Fibroblast of mammary gland (primary cell): ENCODE measurements at places on chromosomes 5 and 9.

GRCh38 chr5:74293182-74293581, 347.3 kb downstream of the ENC1 start:
- no peak for DNase-seq

DNA sequence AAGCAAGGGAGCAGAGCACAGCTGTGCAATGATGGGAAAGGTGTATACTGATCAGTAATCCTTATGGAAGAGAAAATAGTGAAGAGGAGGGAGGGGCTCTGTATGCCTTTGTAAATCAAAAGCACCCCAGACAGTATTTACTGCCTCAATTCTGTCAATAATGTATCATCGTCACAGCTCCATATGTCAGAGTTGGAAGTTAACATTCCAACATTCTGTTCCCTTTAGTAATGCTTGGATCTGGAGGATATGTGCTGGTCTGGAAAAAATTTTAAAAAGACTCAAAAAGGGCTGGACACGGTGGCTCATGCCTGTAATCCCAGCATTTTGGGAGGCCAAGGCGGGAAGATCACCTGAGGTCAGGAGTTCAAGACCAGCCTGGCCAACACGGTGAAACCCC, 310.4 kb downstream of the ACTL7B start:
- DNase-seq: peak; percentile 58

- no peak for DNase-seq
These were observed 9.6 kb downstream of the QRFP start for GRCh38 chr9:130886981-130887380.

- no peak for DNase-seq
These were observed 3.5 kb downstream of the FOXB2 start for GRCh38 chr9:77022783-77023440.

DNA sequence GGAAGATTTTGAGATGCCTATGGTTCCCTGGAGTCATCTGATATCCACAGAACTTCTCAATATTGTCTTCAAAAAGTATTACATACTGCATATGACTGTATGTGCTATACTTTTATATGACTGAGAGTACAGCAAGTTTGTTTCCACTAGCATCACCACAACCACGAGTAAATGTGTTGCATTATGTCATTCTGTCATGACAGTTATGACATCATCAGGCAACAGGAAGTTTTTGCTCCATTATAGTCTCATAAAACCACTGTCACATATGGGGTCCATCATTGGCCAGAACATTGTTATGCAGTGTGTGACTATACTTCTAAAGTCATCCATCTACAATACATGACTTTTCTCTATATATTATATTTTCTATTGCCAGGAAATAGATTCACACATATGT, 831.7 kb downstream of the SEMA5A start:
- peak; percentile 2 for DNase-seq

- no peak for DNase-seq
These were observed 18.9 kb downstream of the ABO start for GRCh38 chr9:133256136-133256461.

- DNase-seq: peak; percentile 89
These were observed 190.3 kb downstream of the DCP2 start for GRCh38 chr5:113166852-113167366.

GRCh38 chr5:51201024-51201423, 182.2 kb upstream of the ISL1 start:
- DNase-seq: no peak

DNA sequence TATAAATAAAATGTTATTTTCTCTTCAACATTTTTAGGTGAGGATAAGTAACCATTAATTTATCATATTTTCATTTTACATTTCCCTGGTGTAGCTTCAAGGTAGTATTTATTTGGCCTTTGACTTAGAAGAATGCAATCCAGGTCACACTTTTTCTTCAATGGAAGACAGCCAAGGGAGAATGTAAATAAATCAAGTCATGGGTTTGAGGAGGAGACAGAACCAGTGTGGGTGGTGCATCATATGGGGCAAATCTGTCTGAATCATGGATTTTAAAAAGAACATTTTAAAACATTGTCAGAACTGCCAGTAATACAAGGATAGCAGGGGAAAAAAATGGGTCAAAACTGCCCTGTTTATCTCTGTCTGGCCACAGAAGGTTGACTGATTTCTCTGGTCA, 229.5 kb downstream of the FAM114A2 start:
- DNase-seq: peak; percentile 31

- no peak for DNase-seq
These were observed 15.5 kb upstream of the C1QTNF3 start for GRCh38 chr5:34058532-34058931.

GRCh38 chr5:141811287-141812155, 66.7 kb downstream of the PCDH1 start:
- no peak for DNase-seq

DNA sequence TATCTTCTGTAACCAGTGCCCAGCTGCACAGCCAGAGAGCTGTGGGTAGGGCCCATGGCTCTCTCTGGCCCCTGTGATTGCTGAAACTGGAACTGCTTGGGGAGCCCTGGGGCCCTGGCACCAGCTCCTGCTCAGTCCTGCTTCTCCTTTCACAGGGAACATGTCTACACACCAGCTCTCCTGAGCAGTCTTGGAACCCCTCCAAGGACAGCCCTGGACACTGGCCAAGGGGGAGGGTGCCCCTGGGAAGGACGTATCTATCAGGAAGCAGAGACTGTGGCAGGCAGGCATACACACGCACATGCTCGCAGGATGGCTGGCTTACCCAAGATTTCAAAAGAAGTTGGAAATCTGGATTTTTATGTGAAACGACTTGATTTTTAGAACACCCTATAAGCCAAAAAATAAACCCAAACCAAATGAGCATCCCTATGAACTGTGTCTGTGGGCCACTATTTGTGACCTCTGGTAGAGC, 8.8 kb upstream of the TRAF1 start:
- DNase-seq: peak; percentile 93

DNA sequence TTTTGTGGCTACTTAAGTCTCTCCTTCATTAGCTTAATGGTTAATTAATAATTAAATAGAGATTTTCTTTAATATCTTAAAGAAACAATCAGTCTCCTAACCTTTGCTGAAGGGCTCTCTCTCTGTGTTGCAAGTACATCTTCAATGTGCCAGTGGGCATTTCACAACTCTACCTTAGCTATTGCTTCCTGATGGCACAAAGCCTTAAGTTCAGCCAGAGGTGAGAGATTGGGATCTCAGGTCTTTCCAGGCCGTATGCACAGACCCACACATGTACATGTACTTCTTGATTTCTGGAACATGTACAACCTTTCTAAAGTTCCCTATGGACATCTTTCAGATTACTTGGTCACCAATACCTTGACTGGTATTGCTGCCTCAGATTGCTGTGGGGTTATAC, 8.9 kb upstream of the ITGA1 start:
- DNase-seq: no peak

GRCh38 chr9:120676767-120677402, 37.4 kb downstream of the MEGF9 start:
- no peak for DNase-seq

DNA sequence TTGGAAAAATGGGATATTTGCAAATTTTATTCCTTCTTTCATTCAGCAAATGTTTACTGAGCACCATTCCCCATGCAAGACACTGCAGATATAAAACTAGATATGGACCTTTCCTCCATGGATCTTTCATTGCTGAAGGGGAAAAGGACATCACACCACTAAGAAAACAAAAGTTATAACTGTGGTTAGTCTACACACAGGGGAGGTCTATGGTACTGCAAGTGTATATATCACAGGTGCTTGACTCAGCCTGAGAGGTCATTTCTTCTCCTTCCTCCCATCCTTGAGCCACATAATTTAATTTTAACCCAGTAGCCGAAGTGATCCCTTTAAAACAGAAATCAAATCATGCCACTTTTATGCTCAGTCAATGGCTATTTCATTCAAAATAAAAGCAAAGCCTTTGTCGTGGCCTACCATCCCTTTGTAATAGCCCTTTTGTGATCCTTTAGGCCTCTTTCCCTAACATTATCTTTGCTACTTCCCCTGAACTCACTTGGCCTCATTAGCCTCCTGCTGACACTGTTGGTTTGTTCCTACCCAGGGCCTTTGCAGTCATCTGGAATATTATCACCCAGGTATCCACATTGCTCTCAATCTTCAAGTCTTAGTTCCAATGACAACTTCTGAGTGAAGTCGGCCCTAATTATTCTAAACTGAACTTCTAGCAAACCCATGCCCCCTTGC, 213.2 kb downstream of the GABRB2 start:
- DNase-seq: no peak

DNA sequence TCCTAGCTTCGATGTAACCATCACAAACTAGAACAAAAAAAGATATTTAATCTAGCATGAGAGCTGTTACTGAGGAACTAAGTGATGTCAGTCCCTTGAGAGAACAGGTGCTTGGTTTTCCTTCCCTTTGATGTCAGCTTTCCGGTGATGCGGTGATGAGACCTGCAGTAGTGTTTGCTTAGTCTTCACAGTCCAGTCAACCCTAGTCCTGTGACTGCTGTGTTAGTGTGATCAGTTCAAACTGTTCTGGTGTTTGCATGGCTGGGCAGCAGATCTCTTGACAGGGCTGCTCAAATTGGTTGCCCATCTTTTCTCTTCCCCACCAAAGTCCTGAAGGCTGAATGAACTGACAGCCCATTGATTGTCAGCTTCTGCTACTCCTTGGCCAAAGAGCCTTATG, 608.6 kb upstream of the DAB2 start:
- DNase-seq: no peak

DNA sequence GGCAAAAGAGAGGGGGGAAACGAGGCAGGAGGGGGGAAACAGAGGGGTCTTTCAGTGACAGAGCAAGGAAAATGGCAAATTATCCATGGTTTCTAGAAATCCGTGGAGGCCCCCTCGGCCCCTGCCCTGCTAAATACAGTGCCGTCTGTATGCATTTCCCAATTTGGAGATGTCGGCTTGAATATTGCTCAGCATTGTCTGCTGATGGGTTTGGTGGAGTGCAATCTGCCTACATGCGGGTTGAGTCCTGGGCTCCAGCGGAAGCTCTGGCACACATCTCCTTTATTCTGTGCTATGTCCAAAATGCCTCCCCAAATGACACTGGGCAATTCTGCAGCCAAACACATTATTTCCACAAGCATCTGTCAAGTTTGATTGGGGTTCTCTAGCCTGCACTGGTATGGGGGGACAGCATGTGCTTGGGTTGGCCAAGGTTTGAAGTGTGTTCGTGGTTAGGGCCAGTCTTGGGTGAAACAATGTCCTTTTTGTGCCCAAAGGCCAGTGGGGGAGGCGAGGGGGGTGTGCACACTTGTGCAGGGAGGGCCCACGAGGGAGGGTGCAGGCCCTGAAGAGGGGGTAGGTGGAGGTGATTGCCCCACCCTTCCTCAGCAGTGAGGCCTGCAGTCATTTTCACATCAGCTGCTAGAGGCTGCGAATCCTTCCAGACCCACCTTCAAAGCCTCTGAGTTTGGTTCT, 6.2 kb upstream of the NEUROG1 start:
- no peak for DNase-seq
